Right atrium auricular region (tissue), 2 donors: ENCODE measurements at places on chromosomes 13 and 19.
A peak's percentile ranks its signal among the peaks of the same experiment; 100 is the strongest.

DNA sequence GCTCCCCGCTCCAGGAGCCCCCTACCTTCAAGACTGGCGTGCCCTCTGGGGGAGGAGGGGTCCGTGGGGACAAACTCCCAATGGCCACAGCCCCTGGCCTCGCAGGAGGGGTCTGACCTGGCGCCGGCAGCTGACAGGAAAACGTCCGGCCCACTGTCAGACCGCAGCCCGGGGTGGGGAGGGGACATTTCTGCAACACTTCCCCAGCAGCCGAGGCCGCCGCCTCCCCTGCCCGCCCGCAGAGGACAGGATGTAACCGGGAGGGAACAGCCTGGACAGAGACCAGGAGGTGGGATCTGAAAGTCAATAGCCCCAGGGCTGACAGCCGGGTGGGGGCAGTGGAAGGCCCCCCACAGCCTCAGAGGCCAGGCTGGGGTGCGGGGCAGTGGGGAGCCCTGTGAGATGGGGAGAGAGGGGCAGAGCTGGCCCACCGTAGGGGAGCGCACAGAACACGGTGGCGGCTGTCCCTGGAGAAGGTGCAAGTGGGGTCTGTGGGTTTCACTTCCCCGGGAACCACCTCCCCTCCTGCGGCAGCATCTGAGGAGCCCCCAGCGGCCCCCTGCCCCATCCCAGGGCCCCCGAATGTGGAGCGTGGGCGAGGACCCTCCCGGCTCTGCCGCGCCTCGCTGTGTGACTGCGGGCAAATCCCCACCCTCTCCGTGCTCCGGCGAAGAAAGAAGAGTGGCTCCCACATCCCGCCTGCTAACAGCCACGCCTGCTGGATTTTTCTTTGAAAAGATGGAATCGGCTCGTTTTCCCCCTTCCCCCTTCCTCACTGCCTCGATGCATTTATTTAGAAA, at the start of gene PEAK3:
TSS of gene PEAK3 (minus strand) at position 114 of the 800 bp plus-strand sequence. CDS start 1,244 bp downstream, outside the sequence.
- DNase-seq: peak; percentile 84

DNA sequence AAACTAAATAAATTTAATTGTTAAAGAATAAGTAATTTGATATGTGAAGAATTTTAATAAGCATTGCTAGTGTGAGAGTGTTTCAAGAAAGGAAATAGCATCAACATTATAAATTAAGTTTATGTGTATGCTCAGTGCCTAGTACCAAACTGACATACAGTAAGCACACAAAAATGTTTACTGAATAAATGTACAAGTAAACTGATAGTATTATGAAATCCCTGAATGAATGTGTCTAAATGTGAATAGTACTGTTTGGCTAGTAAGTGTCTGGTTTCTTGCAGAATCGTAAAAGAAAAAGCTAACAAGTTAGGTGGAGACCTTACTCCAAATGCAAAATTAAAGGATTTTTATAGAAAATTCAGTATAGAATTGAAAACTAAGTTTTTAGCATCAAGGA, 233.6 kb downstream of the PCDH9 start:
- no peak for DNase-seq

DNA sequence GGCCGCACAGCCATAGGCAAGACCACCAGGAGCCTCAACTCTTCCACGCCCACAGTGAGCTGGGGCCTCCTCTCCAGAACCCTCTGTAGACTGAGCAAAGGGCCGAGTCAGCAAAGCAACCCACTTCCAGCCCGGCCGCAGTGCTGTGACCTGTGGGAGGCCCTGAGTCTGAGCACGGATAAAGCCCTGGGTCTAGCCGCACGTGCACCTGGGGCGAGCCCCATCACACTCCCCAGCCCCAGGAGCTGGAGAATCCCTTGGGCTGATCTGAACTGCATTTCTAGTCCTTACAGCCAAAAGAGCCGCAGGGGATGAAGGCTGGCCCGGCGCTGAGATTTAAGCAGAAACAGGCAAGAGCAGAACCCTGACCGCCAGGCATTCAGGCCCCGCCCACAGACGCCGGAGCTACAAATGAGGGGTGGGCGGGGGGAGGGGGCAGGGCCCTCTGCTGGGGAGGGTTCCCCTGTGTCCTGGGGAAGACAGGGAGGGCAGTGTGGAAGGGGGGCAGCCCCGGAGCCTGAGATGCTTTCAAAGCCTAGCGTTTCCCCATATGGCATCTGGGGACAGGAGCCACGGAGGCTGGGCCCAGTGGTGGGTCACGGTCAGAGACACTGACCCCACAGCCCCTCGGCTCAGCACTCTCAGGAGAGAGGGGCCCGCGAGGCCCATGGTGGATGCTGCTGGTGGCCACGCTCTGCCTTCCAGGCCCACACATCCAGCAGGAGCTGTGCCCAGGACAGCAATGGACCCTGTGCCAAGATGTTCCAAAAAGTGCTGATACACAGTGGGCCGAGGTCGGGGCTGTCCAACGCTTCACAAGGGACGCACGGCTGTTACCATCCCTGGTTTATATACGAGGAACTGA, 4.9 kb downstream of the TMEM259 start:
- no peak for DNase-seq

GRCh38 chr19:3554254-3555083, 2.9 kb downstream of the MFSD12 start:
- no peak for DNase-seq

- DNase-seq: no peak
These were observed at the start of gene EBI3 for GRCh38 chr19:4229179-4229931. TSS of gene EBI3 (plus strand) at chr19:4229523. CDS start at chr19:4229551, 28 bp downstream.

DNA sequence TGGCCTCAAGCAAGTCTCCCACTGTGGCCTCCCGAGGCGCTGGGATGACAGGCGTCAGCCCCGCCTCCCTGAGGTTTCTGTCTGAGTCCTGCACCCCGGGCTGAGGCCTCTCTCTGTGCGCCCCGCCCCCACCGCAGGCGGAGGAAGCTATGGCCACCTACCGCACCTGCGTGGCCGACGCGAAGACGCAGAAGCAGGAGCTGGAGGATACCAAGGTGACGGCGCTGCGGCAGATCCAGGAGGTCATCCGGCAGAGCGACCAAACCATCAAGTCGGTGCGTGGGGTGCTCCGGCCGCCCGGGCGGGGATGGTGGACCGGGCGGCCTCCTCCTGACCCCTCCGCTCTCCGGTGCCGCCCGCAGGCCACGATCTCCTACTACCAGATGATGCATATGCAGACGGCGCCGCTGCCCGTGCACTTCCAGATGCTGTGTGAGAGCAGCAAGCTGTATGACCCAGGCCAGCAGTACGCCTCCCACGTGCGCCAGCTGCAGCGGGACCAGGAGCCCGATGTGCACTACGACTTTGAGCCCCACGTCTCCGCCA, 12.7 kb downstream of the ARHGAP45 start:
- no peak for DNase-seq

DNA sequence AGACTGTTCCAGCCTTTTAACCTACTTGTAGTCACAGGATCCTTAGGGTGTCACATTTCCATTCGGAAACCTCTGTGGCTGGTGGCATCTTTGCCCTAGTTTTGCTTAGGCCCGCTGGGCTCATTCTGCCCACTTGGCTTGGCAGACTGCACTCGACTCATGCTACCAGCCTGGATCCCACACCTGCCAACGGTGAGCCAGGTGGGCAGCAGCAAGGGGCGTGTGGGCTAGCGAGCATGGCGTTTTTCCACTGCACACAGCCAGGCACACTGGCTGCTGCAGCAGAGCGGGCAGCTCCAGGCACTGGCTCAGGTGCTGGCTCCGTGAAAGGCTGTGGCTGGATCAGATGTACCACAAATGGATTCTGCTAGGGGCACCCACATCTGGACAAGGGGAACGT, 838.2 kb downstream of the SLITRK6 start:
- DNase-seq: no peak

GRCh38 chr13:45402641-45403040, 15.5 kb downstream of the SLC25A30 start:
- no peak for DNase-seq
